ENCODE measurements at places on chromosomes 4 and X. TPM values are rescaled to one million over a fixed set of nuclear protein-coding genes. Genes with fewer than 3 reads are reported as not detected.
A peak's percentile ranks its signal among the peaks of the same experiment; 100 is the strongest.

DNA sequence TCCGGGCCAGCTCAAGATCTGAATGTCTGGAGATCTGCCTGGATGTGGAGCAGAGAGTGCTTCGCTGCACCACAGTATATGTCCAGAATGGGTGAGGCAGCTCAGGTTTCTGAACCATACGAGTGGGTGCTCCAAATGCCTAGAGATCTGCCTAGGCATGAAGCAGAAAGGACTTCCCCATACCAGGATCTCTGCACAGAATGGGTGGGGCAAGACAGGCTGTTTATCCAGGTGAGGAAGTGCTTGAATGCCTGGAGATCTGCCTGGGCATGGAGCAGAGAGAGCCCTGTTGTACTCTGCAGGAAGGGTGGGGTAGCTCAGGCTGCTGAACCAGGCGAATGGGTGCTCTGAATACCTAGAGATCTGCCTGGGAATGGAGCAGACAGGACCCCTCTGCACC lies 45.4 kb upstream of the MAGEC2 start:
- DNase-seq: no peak

PLK4 gene
- 2.0 TPM for total RNA-seq

GRCh38 chrX:125947501-125947900 lies 218.6 kb downstream of the DCAF12L2 start:
- DNase-seq: no peak

MAGEC2 gene
- total RNA-seq: not detected

MAML3 gene
- 9.2 TPM for total RNA-seq

DNA sequence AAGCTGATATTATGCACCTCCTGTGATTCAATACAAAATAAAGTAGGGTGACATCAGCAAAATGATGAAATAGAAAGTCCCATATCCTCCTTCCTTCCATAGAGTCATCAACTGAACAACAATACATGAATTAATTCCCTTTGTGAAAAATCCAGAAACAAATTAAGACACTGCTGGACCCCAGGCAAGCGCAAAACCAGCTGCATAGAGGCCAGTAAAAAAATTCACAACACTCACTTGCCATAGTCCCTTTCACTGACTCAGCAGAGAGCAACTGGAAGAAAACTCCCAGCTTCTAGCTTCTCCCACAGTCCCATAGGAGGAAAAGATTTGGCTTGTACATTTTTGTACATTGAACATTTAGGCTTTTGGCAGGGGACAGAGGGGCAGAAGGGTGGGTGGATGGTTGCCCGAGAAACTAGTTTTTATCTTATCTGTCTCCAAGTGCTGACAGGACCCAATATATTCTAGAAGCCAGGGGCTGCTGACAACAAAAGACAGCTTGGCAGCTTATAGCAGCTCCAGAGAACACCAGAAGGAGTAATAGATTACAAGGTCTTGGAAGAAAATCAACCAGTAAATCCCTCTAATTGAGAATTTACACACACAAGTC lies 124.6 kb downstream of the NDST3 start:
- no peak for DNase-seq

AVPR2 gene
- total RNA-seq: 9.3 TPM

DNA sequence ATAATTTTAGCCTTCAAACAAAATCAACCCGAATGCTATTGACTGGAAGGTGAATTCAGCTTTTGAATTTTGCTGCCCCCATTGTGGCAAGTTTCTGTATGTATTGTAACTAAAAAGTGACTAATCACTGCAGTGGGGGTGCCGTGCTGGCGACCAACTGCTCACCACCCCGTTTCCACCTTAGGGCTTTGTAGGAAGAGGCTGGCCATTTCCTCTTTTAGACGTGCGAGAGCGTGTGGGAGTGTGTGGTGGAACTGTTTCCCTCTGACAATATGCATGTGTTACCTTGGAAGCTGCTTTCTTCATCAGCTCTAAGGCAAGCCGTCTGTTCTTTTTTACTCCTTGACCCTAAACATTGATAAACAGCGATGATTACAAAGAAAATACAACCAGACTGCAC lies 78.8 kb downstream of the SEL1L3 start:
- no peak for DNase-seq

TEX13D gene
- total RNA-seq: not detected

GRCh38 chrX:23559975-23560374 lies 107.3 kb upstream of the PRDX4 start:
- no peak for DNase-seq

GRCh38 chrX:106177106-106177981 lies 9.2 kb downstream of the PWWP3B start:
- peak; percentile 8 for DNase-seq

HHIP gene
- 1.9 TPM for total RNA-seq

DNA sequence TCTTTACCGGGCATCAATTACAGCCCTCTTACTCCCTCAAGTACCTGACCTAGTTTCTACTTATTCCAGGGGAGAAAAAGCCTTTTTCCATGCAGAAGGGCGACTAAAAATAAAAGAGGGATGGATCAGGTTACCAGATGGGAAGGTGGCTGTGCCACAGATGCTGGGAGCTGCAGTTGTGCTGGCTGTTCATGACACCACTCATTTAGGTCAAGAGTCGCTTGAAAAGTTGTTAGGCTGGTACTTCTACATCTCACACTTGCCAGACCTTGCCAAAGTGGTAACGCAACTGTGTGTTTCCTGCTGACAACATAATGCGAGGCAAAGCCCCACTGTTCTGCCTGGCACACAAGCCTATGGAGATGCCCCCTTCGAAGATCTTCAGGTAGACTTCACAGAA lies 148.4 kb upstream of the FGF16 start:
- DNase-seq: no peak

DNA sequence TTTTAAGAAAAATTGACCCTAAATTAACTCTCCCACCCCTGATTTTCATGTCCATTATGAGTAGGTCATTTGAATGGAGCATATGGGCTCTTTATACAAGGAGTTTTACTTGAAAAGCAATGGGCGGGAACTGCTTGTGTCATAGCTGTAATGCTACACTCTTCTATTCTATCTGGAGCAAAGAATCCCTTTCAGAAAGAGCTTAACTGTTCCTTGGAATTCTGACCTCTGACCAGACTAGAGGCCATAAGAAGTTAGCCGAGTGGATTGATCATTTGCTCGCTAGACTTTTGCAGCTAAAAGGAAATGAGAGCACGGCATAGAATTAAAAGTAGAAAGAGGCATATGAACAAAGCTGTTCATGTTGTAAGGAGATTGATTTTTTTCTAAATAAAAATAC lies 79.1 kb downstream of the DOCK11 start:
- no peak for DNase-seq

GRCh38 chr4:26751838-26752237 lies 108.8 kb upstream of the STIM2 start:
- DNase-seq: no peak

PLS3 gene
- total RNA-seq: 78.8 TPM

ARSJ gene
- 2.3 TPM for total RNA-seq

GRCh38 chrX:79138658-79139241 lies 5.7 kb upstream of the GPR174 start:
- DNase-seq: no peak

GRCh38 chr4:122731676-122732075 lies 828 bp upstream of the BBS12 start:
- no peak for DNase-seq

TCP11X2 gene
- not detected for total RNA-seq

DNA sequence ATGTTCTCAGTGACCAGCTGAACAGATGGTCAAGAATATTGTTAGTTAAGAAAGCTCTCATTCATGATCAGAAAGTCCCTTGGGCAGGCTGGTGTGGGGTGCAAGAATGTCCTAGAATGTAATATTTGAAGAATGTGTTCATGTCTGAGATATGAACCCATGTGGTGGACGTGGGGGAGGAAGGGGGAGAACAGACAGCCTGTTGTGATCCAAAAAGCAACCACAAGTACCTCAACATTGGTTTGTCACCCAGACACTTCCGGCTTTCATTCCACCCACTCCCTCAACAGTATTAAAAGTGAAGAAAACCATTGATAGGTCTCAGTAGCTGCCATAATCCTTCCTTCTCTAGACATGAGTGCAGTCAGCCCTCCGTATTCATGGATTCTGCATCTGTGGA lies 82.2 kb downstream of the MAML3 start:
- peak; percentile 42 for DNase-seq
